ENCODE measurements at places on chromosomes 7 and 10. TPM values are rescaled to one million over a fixed set of nuclear protein-coding genes. Genes with fewer than 3 reads are reported as not detected.

DNA sequence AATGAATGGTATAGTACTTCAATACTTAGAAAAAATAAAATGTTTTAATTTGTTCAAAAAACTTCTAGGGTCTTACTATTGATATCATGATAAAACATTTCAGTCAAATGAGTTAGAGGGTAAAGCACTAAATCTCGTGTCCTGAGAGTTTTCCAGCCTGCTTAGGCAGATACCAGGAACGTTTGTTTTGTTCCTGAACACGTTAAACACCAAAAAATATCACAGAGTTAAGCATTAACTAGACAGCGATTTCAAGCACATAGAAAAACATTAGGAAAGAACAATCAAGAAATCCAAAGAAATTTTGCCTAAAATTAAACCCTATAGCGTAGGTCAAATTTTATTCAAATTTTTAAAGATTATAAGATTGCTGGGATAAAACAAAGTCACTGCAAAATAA lies 204.6 kb upstream of the AGR3 start:
- no peak overlapping the region for H3K27ac ChIP-seq
- H3K4me3 ChIP-seq = no peak overlapping the region
- peaks cover 2% of the 10 kb centered on the region for H3K27me3 ChIP-seq
- no peak for DNase-seq
- H3K4me1 ChIP-seq = no peaks in the 10 kb centered on the region

- peaks cover 1% of the 10 kb centered on the region for H3K27me3 ChIP-seq
- no peaks in the 10 kb centered on the region for H3K4me1 ChIP-seq
- DNase-seq = no peak
- H3K36me3 ChIP-seq = peaks cover 5% of the 10 kb centered on the region
Measured at GRCh38 chr10:26326851-26327250, 110.3 kb downstream of the GAD2 start.

DNA sequence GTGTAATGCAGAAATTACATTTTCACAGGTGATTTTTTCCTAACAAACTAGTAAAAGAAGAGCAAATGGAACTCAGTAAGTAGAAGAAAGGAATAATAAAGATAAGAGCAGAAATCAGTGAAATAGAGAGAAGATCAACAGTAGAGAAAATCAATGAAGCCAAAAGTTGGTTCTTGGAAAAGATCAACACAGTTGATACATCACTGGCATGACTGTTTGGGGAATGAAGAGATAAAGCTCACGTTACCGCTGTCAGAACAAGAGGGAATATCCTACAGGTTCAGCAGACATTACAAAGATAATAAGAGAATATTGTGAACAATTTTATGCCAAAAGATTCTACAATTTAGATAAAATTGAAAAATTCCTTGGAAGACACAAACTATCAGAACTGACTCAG lies 146.4 kb downstream of the ACTR3B start:
- H3K27ac ChIP-seq = no peak overlapping the region
- no peak for DNase-seq
- H3K4me3 ChIP-seq = no peak overlapping the region
- H3K27me3 ChIP-seq = no peaks in the 10 kb centered on the region
- H3K36me3 ChIP-seq = no peaks in the 10 kb centered on the region
- no peaks in the 10 kb centered on the region for H3K4me1 ChIP-seq

- H3K27me3 ChIP-seq = no peaks in the 10 kb centered on the region
- DNase-seq = no peak
- no peak overlapping the region for H3K4me3 ChIP-seq
- H3K27ac ChIP-seq = no peak overlapping the region
- no peaks in the 10 kb centered on the region for H3K4me1 ChIP-seq
- H3K36me3 ChIP-seq = peaks cover 7% of the 10 kb centered on the region
Measured at GRCh38 chr10:31157123-31158010, 125.7 kb upstream of the ZNF438 start.

- H3K36me3 ChIP-seq = no peaks in the 10 kb centered on the region
- no peak for DNase-seq
- H3K4me1 ChIP-seq = no peaks in the 10 kb centered on the region
- H3K27ac ChIP-seq = no peak overlapping the region
- no peak overlapping the region for H3K4me3 ChIP-seq
Measured at GRCh38 chr7:68700414-68700813, 897.9 kb upstream of the AUTS2 start.

DNA sequence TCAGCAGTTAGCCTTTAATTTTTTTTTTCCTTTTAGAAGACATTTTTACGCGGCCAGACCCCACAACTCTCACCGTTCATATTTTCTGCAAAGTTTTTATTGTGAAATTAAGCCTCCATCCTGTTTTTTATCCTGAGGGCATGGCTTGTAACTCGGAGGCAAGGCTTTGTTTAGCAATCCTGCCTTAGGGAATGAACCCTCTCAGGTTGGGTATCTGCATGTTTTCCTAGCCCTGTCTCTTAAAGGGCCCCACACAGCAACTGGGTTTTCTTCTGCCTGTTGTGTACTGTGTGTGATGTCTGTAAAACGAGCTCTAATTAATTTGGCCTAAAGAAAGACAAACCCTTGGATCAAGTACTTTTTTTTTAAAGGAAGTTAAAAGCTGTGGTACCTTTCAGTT lies 130.2 kb upstream of the COBL start:
- H3K27me3 ChIP-seq = no peaks in the 10 kb centered on the region
- H3K27ac ChIP-seq = no peak overlapping the region
- H3K4me1 ChIP-seq = no peaks in the 10 kb centered on the region
- DNase-seq = no peak

DNA sequence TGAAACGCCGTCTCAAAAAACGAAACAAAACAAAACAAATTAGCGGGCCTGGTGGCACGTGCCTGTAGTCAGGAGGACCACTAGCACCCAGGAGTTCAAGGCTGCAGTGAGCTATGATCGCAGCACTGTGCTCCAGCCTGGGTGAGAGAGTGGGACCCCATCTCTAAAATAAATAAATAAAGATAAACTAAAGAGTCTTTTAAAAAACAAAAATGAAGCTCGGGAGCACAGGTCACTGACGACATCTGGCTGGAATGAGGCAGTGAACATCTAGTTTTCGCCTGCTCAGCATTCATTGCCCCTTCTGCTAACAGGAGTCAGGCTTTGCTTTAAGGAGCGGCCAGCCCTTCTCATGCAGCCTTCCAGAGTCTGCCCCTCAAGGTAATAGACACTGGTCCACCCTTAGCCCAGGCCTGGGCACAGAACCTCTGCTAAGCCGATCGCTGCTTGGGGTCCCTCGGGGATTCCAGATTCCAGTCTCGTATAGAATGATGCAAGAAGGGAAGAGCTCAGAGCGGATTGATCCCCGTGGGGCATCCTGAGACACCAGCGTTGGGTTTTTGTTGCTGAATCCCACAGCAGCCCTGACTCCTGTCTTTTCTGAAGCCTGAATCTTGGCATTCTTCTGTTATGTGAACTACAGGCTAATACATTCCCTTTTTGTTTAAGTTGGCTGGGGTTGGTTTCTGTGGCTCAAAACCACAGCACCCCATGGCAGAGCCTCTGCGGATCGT lies 14.2 kb upstream of the FOXK1 start:
- no peak overlapping the region for H3K4me3 ChIP-seq
- H3K27me3 ChIP-seq = no peaks in the 10 kb centered on the region
- no peak overlapping the region for H3K27ac ChIP-seq
- no peaks in the 10 kb centered on the region for H3K36me3 ChIP-seq

- H3K36me3 ChIP-seq = no peaks in the 10 kb centered on the region
- no peak overlapping the region for H3K4me3 ChIP-seq
- H3K27me3 ChIP-seq = peaks cover 11% of the 10 kb centered on the region
- H3K27ac ChIP-seq = no peak overlapping the region
- no peak for DNase-seq
Measured at GRCh38 chr7:157964521-157964920, 623.1 kb downstream of the PTPRN2 start.

The AQP1 gene
- 0.33 TPM for total RNA-seq

The TUBAL3 gene
- not detected for total RNA-seq

The IFIT3 gene
- total RNA-seq = 0.57 TPM

The TMEM254 gene
- total RNA-seq = 13.0 TPM

The LIPF gene
- not detected for total RNA-seq
